Fibroblast of skin of right biceps (primary cell): ENCODE measurements at places on chromosomes 16 and 17.

GRCh38 chr17:17324616-17325015, 21.4 kb downstream of the NT5M start:
- no peak for DNase-seq

- DNase-seq = peak; percentile 97
These were observed 280.2 kb downstream of the SEC14L1 start for GRCh38 chr17:77420804-77421629.

DNA sequence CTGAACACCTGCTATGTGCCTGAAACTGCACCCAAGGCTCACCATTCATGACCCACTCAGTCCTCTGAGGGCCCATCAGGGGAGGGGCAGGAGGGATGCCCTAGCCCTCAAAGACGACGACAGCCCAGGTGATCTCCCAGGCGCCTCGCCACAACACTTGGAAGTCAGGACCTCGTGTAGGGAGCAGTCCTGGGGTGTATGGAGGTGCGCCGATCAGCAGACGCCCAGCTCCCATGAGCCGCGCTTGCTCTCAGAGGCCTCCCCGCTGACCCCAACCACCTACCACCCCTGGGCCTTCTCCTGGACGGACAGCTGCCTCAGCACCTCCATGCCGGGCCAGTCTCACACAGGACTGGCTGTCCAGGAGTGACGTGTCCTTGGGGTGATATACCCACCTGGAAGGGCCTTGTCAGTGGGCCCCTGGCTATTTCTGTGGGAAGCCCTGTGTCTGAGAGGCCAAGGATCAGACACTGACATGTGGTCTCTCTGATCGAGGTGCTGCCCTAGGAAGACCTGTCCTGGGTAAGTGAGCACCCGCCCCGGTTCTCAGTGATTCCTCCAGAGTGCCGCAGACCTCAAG, 26.7 kb downstream of the KDM8 start:
- DNase-seq = no peak

DNA sequence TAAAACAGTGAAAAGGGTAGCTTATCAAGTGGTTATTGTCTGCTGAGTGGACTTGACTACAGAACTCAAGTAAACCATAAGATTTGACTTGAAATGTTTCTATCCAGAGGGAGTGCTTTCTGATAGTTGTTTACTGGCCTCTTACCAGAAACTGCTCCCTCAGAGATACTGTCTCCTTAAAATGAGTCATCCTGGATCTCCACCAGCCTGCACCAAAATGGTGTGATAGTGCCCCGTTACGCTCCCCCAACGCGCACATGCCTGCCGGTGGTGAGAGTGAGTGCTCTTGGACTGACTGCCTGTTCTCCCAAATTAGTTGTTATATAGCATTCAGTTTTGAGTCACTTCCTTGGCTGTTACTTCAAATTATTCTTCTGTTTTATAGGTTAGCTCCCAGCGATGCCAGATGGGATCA, 22.9 kb downstream of the PRCD start:
- DNase-seq = peak; percentile 91

DNA sequence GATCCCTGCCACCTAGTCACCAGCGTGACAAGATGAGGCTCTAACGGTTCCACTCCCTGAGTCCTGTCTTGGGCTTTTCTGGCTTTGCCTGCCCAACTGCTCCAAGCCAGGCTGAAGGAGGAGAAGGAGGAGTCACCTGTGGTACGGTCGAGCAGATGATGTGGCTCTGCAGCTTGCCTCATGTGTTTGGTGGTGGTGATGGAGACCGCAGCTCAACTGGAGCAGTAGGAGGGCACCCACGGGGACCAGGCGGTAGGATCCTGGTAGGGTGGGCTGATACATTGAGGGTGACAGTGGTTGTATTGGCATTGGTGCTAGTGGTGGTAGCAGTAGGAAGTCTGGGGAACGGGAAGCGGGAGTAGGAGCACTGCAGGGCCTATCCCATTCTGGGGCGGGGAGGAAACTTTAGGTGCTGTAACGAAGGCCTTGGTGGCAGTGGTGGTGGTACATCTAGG, 202.8 kb upstream of the WSB1 start:
- DNase-seq = no peak

DNA sequence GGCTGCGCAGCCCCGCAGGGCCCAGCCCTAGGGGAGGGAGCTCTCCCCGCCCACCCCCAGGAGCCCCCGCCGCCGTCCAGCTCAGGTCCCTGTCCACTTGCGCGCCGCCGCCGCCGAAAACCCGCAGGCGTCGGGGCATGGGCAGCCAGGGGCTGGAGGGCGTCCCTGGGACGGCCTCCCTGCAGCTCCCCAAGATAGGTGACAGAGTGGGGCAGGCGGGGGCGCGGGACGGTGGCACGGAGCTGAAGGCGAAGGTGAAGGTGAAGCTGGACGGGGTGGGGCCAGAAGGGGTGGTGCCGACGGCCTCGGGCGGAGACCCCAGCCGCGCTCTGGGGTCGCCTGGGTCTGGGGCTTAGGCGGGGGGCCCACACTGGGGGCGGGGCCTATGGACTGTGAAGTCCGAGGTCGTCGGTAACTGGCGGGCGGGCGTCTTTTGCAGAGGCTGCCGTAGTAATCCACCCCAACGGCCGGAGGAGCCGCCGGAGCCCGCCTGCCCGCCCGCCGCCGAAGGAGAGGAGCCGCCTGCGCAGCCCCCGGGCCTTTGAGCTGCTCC, 27.2 kb downstream of the SREBF1 start:
- DNase-seq = no peak

DNA sequence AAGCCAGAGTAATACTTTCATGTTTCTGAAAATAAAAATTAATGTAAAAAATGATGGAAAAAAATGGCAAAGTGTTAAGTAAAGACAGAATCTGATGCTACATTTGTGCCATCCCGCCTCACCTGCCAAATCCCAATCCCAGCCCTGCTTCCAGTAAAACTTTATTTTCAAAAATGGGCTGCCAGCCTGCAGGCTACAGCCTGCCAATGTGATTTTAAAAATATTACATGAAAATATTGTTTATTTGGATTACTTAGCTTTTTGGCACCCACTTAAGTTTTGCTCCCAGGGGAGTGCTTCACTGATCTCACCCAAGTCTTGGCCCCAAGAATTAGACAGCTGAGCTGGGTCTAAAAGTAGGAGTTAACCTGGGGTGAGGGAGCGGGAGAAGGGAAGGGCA, 112.8 kb downstream of the C16orf78 start:
- no peak for DNase-seq

- DNase-seq = no peak
These were observed 17.9 kb downstream of the GINS2 start for GRCh38 chr16:85670840-85671239.

DNA sequence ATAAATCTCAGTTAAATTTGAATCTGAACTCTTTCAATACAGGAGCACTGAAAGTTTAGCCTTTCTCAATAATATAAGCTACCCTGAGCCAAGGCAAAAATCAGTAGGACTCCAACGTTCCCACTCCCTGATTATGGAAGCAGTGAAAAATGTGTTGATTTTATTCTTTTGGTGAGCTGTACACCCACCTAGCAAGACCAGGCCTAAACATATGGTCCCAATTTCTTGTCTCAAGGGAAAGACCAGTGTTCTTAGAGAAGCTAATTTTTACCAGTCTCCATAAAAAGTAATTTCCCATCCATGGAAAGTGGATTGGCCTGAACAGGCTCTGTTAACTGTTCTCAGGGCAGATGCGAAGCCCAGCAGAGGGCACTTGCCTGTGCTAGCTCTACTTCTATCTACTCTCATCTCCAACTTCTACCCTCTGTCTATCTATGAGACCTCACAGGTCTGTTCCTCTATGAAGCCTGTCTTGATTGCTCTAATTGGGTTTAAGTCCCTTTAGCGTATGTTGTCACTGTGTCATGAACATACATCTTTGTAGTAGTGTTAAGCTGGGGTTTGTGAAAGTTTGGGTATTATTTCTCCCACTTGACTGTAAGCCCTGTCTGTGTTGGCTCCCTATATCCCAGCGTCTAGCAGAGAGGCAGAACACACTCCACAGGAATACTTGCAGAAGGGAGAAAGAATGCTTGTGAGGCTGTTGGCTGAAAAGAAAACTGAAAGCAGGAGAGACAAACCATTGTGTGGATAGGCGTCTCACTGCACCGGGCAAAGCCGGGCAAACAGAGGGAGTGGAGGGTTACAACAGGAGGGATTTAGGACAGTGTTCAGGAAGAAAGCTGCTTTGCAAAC, 167.1 kb upstream of the MAF start:
- peak; percentile 31 for DNase-seq

DNA sequence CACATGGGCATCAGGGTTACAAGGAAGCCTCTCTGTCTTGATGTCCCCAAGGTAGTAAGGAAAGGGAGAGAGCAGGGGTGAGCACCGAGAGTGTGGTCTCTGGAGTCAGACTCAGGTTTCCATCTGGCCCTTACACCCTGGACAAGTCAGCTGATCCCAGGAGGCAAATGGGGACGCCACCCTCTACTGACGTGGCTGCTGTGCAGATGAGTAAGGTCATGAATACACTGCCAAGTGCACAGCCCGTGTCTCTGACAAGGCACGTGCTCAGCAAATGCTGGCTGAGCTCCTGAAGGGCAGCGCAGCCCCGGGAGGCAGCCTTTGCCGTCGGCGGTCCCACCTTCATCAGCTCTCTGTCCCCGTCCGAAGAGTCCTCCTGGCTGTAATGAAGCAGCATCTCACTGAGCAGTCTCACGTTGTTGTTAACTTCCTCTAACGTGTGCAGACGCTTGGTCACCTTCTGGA, 19.4 kb downstream of the GGA3 start:
- DNase-seq = peak; percentile 25

GRCh38 chr17:16019347-16019746, 19.7 kb downstream of the TTC19 start:
- no peak for DNase-seq

- DNase-seq = no peak
These were observed 9.8 kb downstream of the TP53 start for GRCh38 chr17:7677388-7678067.

DNA sequence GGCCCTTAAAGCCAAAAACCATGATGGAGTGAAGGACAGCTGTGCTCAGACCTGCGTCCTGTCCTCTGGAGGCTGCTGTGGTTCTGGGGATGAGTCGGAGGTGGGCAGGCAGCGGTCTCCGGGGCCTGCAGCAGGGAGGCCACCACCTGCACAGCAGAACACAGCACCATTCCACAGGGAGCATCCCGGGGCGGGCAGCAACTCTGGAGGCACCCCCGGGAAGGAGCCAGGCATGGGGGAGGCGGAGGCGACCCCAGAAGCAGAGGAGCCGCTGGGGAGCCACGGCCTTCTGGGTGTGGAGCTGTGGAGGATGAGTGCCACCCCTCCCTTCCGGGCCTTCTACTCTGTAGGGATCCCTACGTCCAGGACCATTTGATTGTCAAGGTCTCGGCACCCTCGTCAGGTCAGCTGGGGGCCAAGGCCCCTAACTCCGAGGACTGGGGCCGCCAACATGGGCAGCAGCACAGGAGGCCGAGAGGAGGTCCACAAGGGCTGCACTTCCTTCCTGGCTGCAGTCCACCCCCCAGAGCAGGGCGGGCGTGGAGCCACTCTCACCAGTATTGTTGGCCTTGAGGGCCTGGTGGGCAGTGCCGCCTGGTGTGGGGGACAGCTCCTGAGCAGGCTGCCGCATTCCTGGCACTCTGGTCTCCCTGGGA, 23.8 kb downstream of the CEP131 start:
- DNase-seq = no peak

- DNase-seq = no peak
These were observed 26.7 kb upstream of the TOX3 start for GRCh38 chr16:52573365-52574299.
